Stimulated activated CD4-positive, alpha-beta T cell treated with anti-CD3 and anti-CD28 coated beads, Interleukin-12 subunit alpha, Interleukin-12 subunit beta, amount 100 ng/mL, for 48 hours (primary cell): ENCODE measurements at places on chromosomes 1 and 21.

GRCh38 chr1:112713466-112714312, 1.4 kb downstream of the PPM1J start:
- DNase-seq, result no peak

DNA sequence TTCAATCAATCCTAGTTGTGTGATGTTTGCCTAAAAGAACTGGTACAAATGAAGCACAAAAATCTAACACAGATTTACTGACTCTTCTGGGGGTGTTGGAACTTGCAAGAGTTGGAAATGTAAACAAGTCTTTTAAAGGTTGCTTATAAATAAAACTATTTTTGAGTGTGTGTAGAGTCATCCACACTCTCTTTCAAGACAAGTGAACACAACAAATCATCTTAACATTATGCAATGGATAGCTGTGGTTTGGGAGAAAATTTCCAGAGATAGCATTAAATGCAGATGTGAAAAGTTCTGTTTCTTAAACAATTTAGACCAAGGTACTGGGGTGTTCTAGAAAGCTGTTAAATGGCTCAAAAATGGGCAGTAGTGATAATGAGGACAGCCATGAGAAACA, 28.7 kb downstream of the C1orf87 start:
- no peak for DNase-seq

- no peak for DNase-seq
Measured at GRCh38 chr1:43121256-43121900, 50.7 kb downstream of the EBNA1BP2 start.

DNA sequence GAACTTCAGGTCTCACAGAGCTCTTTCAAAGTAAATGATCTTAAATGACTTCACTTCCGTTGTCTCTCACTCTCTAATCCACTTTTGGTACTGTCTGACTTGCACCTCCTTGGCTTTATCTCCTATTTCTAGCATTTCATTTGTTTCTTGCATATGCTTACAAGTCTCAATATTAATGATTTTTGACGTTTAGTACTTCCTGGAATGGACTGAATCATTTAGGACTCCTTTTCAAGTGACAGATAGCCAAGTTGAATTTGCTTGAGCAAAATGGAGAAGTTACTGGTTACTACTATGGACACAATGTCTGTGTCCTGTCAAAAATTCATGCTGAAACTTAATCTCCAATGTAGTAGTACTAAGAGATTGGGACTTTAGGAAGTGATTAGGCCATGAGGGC, 7.0 kb upstream of the SGIP1 start:
- no peak for DNase-seq

DNA sequence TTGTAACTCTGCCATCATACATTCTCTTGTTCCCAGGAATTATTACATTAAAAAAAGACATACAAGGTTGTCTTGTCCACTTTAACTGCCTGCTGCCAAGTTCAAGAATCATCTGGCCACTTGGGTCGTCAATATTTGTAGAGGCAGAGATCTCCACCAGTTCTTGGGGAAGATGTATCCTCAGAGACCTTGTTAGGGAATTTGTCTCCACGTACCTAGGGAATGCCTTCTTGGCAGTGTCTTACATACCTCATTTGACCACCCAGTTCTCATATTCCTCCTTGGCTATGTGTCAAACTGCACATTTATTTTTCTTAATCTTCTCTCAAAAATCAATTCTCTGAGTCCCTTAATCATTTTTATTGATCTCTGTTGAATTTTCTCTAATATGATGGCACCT, 266.0 kb downstream of the SPATA17 start:
- no peak for DNase-seq

- no peak for DNase-seq
Measured at GRCh38 chr21:36647279-36648093, 51.4 kb upstream of the SIM2 start.

GRCh38 chr21:44548381-44548780, 2.9 kb downstream of the KRTAP10-2 start:
- DNase-seq, result no peak

DNA sequence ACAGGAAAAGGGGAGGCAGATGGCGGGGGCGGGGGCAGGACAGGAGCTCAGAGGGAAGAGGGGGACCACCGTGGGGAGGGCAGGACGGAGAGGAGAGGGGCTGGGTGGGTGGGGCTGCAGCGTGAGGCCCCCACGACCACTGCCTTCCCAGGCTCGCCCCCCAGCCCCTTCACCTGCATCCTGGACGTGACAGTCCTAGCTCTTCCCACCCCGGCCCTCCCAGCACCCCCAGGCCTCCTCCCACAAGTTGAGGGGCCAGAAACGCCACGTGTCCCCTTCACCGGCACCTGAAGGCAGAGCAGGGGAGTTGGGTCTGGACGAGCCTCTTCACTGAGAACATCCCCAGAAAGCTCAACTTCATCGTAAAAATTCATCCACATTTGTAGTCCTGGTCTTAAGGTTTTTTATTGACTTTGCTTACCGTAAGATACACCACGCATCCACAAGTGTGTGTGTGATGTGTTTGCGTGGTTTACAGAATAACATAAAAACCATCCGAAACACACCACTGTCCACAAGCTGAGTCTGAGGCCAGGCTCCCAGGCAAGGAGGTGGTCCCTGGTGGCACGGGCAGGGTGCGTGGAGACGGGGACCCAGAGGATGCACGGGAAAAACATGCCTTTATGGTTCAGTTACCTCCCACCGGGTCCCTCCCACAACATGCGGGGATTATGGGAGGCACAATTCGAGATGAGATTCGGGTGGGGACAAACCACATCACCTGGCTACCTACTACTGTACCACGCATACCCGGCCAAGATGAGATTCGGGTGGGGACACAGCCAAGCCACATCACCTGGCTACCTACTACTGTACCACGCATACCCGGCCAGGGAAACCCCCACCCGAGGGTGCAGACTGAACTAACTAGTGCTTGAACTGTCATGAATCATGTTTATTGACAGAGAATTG, 13.9 kb upstream of the COL18A1 start:
- DNase-seq, result no peak

- DNase-seq, result no peak
Measured at GRCh38 chr21:43266534-43266933, 97.7 kb downstream of the CRYAA start.

GRCh38 chr1:107135463-107135862, 5.4 kb upstream of the NTNG1 start:
- DNase-seq, result no peak

GRCh38 chr1:241964550-241965282, 7.1 kb downstream of the BECN2 start:
- DNase-seq, result no peak

DNA sequence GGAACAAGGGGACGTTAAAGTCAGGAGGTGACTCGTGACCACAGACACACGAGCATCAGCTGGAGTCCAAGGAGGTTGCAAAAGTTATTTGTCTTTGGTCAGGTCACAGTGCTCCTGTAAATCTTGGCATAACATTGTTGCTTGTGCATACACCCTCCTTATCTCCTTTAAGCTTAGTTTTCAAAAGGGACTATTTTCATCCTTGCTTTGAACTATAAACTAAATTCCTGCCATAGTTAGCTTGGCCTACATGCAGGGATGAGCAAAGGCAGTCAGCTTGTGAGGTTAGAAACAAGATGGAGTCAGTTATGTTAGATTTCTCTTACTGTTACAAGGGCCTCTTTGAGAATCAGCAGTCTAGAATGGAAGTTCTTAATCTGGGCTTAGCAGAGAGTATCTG, 28.0 kb upstream of the FASLG start:
- DNase-seq, result no peak

DNA sequence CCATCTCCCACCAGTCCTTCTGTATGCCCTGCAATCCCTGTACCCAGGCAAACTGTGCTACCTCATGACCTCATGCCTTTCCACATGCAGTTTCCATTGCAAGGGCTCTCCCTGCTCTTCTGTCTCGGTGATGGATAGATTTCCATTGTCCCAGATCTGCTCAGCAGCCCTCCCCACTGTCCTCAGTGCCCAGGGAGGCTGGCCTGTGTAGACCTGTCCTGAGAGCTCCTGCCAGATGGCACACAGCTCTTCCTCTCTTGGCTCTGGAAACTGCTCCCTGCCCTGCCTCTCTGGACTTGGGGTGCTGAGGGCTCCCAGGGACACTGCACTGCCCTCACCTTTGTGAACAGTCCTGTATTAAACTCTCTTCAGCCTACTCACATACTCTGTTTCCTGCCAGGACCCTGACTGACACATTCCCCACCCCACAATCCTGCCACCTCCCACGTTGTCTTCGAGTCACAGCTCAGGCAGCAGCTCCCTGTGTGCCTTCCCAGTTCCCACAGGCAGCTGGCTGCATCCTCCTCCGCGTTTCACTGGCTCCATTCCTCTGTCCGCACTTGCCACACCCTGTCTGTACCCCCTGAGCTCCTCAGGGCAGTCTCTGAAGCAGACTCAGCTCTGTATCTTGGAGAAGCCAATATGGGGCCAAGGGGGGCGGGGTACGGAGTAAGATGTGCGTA, 57.0 kb downstream of the SPATA46 start:
- DNase-seq, result no peak

GRCh38 chr21:34311561-34312330, 52.1 kb upstream of the KCNE2 start:
- no peak for DNase-seq

DNA sequence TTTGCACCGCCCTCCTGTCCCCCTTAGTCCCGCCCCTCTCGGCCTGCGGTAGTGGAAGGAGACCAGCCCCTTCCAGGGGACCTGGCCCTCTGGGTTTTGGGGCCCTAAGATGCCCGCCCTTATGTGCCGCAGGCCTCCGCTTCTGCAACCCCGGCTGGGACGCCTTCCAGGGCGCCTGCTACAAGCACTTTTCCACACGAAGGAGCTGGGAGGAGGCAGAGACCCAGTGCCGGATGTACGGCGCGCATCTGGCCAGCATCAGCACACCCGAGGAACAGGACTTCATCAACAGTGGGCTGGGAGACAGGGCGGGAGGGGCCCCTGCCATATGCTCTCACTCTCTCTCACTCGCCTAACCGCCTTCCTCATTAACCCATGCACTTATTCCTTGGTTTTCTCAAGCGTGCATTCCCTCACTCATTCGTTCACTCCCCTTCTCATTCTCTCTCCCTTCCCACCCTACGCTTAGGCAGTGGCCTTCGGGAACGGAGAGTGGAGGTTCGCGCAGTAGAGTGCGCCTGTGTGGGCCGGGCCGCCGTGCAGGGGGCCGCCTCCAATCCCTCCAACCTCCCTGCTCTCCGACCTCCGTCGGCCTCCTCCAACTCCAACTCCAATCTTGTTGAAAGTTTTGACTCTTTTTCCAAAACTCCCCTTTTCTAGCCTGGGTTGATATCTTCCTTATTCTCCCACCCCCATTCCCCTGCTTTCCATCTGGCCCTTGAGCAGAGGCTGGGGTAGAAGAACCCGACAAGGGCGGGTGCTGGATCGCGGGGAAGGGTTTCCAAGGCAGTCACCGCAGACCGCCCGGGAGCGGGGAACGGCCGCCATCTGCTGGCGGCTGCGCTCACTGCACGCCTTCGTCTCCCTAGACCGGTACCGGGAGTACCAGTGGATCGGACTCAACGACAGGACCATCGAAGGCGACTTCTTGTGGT, 15.2 kb downstream of the BCAN start:
- DNase-seq, result peak; percentile 63

DNA sequence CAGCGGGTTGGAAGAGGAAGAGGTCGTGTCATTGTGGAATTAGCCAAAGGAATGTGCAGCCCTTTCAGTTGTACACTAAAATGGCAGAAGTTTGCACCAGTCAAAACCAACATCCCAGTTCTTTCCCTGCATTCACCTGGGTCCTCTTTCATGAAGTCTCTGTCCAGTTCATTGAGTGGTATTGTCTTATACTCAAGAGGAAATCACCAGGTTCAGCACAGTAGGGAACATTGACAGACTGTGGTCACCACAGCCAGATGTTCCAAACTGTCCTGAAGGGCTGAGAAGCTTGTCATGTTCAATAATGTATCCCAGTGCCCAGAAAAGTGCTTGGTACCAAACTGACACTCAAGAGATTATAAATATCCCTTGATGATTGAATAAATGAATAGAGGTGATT, 131.6 kb downstream of the GLUL start:
- DNase-seq, result no peak

GRCh38 chr1:221711063-221711577, 30.8 kb downstream of the DUSP10 start:
- DNase-seq, result no peak

GRCh38 chr1:72000809-72001208, 281.5 kb downstream of the NEGR1 start:
- DNase-seq, result no peak

DNA sequence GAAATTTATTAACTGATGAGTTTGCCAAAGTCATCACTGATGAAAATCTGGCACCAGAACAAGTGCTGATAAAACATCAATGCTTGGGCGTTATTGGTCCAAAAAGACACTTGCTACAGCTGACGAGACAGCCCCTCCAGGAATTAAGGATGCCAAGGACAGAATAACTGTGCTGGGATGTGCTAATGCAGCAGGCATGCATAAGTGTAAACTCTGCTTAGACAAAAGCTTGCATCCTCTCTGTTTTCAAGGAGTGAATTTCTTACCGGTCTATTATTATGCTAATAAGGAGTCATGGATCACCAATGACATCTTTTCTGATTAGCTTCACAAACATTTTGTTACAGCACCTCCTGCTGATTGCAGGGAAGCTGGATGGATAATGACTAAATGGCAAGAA, 402.0 kb downstream of the LTN1 start:
- DNase-seq, result no peak

DNA sequence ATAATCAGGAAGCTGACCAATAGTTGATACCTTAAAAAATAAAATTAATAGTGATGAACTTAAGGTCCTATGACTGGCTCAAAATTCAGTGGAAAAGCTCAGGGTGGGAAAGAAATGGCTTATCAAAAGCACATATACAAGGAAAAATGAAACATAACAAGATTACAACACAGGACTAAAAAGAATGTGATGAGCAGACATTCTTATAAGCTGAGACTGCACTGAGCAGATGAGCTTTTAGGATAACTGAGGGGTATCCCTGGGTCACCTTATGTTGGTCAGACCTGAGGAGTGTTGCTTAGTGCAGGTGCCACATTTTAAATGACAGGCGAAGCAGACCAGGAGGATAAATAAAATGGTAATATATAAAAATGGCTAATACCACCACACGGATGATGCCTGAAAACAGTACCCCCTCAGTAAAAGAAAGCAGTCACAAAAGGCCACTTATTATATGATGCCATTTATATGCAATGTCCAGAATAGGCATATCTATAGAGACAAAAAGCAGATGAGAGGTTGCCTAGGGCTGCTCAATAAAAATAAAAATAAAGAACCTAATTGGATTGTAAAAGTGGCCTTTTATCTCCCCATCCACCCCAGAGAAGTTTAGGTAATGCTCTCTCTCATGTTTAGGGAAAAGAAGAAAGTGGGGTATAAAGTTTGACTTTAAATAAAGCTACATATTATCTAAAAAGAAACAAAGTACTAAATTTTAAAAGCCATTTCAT, 163.9 kb downstream of the SLC45A1 start:
- no peak for DNase-seq

DNA sequence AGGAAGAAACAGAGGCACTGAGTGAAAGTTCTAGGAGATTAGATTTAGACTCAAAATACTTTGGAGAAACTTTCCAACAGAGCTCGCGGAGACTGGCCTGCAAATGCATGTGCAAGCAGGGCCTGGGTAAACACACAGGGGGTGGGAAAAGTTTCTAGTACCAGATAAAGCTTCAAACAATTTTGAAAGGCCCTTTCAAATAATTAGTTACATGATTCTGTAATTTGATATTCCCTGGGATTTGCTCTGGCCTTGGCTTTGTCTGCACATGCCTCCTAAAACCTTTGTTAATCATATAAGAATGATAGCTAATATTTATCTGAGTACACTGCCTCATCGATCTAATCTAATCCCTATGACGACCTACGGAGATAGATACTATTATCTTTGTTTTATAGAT, 31.3 kb downstream of the VTCN1 start:
- DNase-seq, result no peak
